ENCODE measurements at places on chromosomes 4 and X.

DNA sequence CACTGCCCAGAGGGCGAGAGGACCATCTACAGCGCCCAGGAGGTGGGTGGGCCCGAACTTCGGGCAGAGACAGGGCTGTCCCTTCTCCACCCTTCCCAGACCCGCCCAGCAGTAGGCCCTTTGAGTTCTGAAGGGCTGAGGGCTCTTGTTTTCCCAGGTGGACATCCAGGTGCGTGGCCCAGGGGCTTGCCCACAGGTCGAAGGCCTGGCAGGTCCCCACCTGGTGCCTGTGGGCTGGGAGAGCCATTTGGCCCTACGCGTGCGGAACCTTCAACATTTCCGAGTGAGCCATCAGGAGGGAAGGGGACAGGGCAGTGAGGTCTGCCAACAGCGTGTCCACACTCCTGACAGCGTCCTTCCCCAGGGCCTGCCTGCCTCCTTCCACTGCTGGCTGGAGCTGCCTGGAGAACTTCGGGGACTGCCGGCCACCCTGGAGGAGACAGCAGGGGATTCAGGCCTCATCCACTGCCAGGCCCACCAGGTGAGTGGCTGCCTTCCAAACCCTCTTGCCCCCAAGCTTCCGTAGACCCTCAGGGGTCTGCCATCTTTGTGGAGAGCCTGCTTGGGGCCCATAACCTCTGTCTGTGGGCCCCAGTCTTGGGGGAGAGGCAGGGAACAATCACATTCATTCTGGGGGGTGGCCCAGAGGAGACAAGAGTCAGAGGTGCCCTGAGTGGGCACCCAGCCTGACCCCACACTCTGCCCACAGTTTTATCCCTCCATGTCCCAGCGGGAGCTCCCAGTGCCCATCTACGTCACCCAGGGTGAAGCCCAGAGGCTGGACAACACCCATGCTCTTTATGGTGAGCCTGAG, 6.8 kb downstream of the PLXNB3 start:
- no peak for DNase-seq

- no peak for DNase-seq
Measured at GRCh38 chr4:15314974-15315373, 112.9 kb upstream of the C1QTNF7 start.

DNA sequence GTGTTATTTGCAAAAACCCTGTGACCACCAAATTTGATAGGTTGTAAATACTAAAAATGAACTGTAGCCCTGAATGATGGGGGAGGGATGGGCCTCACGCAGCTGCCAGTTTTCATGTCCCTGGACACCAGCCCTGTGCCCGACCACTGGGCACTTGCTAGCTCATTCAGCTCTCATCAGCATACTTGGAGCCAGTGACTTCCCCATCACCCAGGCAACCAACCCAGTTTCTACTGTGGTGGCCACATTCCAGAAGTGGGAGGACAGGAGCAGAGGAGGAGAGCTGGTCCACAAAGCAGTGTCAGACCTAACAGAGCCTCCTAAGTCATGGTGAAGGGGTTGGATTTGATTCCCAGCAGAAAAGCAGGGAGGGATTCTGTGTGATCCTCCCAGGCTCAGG, 128.2 kb downstream of the CPEB2 start:
- no peak for DNase-seq

DNA sequence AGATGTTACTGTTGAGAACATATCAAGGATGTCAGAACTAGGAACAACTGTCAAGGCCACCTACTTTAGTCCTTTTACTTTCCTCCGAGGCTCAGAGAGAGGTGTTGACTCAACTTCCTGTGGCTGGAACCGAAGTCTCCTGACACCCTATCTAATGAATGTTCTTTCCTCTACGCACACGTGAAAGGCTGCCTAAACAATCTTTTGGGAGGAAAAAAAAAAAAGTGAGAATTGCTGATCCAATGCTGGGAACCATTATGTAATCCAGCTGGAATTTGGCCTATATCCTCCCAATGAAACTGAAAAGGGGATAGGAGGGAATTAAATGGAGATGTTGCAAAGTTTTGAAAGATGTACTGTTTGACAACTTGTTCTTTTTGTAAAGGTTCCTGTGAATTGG, 8.3 kb upstream of the MAP7D3 start:
- DNase-seq, result no peak

DNA sequence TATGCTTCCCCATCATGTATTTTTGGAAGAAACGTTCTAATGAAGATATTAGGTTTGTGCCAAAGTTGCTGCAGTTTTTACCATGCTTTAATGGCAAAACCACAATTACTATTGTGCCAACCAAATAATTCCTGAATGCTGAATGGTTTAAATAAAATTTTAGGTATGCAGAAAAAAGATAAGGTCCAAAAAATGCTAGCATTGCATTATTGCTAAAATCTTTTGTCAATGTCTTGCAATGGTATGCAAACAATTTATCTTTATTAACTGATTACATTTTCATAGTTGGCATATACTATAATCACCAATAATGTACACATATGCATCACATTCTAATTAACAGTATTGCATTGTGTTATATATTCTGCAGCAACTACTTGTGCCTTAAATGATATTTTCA, 1657.4 kb upstream of the IGFBP7 start:
- DNase-seq, result no peak

GRCh38 chrX:150902434-150903109, 4.1 kb upstream of the CD99L2 start:
- DNase-seq, result no peak

- DNase-seq, result no peak
Measured at GRCh38 chr4:17182888-17183287, 284.4 kb upstream of the LDB2 start.

DNA sequence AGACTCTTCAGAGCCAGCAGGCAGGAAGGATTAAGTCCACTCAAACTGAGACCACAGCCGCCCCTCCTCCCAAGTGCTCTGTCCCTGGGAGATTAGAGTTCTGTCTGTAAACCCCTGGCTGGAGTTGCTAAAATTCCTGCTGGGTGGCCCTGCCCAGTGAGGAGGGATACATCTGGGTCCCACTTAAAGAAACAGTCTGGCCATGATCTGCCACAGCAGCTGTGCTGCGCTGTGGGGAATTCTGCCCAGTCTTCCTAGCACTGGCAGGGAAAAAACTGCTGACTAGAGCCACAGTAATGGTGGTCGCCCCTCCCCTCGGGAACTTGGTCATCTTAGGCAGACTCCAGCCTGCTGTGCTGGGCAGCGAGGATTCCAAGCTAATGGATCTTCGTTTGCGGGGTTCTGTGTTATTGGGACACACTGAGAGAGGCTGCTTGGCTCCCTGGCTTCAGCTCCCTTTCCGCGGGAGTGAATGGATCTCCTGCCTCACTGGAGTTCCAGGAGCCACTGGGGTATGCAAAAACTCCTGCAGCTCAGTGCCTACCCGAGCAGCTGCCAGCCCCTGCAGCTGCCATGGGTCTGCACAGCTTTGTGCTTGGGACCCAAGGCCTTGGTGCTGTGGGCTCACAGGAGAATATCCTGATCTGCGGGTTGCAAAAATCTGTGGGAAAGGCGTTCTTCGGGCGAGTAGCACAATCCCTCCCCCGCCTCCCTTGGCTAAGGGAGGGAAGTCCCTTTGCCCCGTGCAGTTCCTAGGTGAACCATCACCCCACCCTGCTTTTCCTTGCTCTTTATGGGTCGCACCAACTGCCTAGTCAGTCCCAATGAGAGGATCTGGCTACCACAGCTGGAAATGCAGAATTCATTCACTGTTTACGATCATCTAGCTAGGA, 15.7 kb downstream of the ZXDB start:
- no peak for DNase-seq

GRCh38 chrX:83260288-83260687, 247.8 kb upstream of the POU3F4 start:
- no peak for DNase-seq

GRCh38 chr4:153169776-153170175, 34.5 kb upstream of the TRIM2 start:
- no peak for DNase-seq

- DNase-seq, result no peak
Measured at GRCh38 chrX:80812176-80812575, 2.5 kb upstream of the BRWD3 start.

GRCh38 chrX:119984652-119985051, 41.1 kb upstream of the NKAP start:
- no peak for DNase-seq

GRCh38 chrX:118847676-118848075, 24.1 kb downstream of the ZCCHC12 start:
- no peak for DNase-seq

GRCh38 chrX:16924631-16925480, 21.6 kb upstream of the REPS2 start:
- no peak for DNase-seq

GRCh38 chr4:136690360-136690759, 841.9 kb downstream of the PCDH18 start:
- DNase-seq, result no peak

DNA sequence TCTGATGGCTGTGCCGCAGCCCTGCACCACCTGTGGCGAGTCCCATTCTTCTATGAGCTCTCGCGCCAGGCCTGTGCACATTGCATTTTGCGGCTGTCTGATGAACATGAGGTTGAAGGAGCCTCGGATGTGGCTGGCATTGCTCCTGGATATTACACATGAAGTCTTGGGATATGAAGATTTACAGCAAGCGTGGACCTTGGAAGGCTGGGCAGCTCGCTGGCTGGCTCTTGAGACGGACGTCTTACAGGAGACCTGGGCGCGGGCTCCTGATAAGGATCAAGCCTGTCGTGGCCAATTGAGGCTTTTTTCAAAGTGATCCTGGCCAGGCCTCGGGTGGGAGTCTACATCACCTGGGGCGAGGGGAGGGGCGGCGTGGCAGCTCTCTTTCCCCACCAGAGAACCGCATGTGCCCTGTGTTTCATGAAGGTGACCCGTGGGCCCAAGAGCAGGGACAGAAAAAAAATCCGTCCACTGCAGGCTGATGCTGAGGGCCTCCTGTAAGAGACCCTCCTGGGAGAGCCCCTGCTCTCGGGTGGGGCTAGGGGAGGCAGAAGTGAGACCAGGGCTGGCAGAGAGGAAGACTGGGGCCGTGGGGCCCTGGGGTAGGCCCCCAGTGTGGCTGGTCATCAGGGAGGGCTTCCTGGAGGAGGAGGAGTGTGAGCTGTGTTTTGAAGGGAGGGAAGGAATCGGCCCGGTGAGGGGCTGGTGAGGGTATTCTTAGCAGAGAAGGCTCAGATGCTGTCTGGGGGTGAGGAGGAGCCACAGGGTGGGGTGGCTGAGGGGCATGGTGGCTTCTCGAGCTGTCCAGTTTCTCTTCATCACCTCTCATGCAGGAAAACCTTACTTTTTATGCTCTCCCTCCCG, 23.6 kb downstream of the CPZ start:
- DNase-seq, result no peak

DNA sequence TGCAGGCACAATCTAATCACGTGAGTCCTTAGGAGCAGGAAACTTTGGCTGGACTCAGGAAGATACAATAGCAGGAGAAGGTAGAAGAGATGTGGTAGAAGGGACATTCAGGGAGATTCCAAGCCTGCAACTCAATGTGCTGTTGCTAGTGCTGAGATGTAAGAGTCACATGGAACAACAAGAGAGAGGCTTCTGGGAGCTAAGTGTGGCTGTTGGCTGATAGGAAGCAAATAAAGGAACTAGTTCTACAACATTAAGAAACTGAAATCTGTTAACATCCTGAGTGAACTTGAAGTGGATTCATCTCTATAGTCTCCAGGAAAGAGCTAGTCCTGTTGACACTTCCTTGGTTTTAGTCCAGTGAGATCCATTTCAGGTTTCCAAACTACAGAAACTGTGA, 1207.4 kb downstream of the ADGRL3 start:
- no peak for DNase-seq

- DNase-seq, result no peak
Measured at GRCh38 chrX:19358521-19358920, 14.8 kb downstream of the PDHA1 start.

DNA sequence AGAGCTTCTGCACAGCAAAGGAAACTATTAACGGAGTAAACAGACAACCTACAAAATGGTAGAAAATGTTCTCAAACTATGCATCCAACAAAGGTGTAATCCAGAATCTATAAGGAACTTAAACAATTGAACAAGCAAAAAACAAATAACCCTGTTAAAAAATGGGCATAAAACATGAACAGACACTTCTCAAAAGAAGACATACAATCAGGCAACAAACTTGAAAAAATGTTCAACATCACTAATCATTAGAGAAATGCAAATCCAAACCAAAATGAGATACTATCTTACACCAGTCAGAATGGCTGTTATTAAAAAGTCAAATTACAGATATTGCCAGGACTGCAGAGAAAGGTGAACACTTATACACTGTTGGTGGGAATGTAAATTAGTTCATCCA, 309.6 kb upstream of the KLF3 start:
- DNase-seq, result no peak

DNA sequence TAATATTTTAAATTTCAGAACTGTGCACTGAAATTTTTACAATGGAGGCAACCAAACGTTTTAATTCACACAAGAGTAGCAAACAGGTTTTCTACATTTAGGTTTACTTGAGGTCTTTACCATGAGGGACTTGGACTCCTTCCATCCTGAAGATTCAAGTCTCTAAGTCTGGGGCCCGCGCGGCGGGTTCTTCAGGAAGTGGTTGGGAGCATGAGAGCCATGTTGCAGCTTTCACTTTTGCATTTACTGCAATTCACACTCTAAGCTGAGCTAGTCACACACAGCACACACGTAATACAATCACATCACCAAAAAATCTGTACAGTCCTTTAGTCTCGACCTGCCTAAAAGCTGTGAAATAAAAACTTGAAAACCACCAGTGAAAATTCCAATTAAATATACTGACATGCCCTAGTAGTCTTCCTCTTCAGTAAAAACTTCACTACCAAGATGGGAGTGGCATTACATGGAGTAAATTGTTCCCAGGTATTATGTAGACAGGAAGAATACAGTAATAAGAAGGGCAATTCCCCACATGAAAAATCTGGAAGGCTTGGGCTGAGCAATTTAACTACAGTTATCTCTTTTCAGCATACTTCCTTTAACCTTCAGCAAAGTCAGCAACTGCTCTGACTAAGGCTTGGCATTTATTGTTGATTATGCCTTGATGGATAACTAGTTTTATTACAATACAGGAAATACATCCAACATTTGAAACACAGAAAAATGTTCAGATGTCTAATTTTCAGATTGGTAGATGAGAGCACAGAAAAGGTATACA, 571.1 kb upstream of the DIPK2B start:
- DNase-seq, result peak; percentile 35

DNA sequence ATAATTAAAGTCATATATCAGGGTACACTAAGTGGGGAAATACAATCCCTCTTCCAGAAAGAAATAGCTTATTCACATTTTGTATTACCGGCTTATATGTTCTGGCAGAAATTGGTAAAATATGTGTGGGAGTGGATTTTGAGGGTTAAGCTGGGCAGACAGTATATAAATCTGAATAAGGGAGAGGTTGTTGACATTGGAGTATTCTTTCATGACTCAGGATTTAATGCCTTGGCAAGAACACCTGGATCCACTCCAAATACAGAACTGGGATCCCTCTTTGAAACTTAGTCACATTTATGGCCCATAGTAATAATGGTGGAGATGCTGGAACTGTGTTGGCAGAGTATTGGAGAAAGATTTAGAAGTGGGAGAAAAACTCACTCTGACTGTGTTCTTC, 54.3 kb upstream of the TET2 start:
- DNase-seq, result no peak

GRCh38 chr4:8898419-8898818, 26.8 kb upstream of the HMX1 start:
- no peak for DNase-seq
